Caki2 (cell line): ENCODE measurements at places on chromosomes 2 and 18.

DNA sequence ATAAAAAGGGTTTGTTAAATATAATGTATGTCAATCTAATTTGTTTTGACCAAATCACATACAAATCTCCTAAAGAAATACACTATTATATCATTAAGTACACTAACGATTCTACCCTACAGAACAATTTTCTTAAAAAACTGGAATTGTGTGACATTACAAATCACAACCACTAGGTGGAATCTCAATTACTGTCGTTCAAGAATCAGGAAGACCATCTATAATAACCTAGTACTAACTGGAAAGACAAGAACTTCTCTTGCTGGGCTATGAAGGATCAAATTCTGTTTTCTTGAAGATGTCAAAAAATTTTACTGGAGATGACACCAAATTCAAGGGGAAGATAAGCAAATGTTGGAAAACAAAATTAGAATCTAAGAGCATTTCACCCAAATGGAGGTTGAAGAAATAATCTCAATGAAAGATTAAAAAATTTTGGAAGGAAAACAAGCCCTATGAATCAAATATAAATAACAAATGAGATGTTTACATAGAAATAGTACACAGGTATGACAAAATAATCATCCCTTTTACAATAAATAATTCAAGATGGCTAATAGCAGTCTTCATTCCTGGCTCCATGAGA lies 110.9 kb downstream of the STK39 start:
- peak; percentile 25 for DNase-seq

DNA sequence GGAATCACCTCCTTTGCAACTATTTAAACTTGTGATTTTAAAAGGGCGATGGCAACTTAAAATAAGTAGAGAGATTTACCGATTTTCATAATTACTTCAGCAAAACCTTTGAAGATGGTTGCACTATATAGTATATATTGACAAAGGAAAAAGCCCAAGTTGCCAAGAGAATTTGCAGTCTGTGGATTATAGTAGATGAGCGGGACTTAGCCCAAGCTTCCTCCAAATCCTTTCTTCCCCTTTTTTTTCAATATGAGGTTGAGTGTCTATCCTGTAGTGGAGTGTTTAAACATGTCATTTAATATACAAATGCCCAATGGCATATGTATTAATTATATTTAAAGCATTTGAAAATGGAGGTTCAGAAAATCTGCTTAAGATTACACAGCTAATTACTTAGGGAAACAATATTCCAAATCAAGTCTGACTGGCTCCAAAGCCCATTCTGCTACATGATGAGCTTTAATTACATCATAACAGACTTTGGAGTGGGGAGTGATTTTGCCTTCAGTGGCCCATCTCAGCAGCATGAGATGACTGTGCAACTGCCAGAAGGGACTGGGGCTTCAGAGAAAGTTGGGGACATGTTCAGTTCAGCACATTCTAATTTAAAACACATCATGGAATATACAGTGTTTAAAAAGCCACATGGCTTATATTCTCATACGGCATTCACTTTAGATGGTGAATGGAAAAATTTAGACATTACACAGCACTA lies 73.2 kb downstream of the COL3A1 start:
- no peak for DNase-seq

DNA sequence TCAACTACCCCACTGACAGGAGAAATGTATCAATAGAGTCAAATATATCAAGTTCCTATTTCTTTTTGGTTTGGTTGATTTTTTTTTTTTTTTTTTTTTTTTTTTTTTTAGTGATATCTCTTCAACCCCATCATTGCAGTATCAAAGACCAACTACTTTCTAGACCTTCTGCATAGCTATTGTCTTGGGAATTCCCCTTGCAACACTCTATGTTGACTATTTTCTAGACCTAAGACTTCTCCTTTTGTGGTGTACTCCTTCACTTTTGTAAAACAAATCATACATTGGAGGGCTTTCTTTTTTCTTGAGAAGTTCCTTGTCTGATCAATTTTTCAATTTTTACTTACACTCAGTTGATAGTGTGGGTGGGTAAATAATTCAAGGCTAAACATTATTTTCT lies 46.5 kb upstream of the NR4A2 start:
- no peak for DNase-seq

DNA sequence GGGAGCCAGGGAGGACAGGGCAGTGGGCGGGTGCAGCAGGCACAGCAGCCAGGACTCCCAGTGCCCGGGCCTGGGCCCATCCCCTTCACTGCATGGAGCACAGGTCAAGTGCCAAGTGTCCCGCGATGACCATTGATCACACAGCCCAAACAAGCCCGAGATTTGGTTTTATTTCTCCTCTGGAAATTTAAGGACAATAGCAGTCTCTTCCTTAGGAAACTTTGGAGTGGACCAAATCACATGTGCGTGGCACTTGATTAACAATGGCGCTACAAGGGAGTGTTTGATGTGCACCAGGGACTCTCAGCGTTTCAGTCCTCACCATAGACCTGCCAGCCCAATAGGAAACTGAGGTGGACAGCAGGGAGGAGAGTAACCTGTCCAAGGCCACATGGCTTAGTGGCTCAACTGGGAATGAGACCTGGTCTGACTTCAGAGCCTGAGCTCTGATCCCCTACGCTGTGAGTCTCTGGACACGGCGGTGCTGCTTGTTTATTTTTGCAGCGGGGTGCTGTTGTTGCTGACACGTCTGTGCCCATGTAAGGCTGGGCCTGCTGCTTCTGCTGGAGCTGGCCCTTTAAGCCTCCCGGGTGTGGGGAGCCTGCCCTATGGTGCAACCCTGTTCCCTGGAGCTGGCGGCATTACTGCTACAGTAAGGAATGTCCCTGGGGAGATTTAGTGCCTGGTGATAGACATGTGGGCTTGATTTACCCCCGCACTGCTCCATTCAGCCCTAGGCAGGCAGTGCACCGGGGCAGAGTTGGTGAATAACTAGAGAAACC lies 194.2 kb downstream of the INHBB start:
- no peak for DNase-seq

DNA sequence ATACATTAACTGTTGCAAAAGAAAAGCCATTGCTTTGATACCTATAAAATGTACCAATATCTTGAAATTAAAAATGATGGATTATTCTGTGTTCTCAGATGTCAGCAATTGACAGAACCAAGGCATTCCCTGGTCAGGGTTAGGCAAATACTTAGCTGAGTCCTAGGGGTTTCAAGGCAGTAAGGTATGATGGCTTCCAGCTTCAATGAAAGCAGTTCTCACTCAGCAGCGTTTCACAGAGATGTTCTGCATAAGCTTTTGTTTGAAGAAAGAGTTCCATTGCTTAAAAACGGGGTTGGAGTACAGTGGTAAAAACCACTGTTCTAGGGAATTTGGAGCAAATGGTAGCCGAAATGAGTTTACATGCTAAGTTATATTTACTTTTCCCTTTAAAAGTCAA lies 17.0 kb upstream of the KANSL1L start:
- no peak for DNase-seq

GRCh38 chr2:43078781-43079755 lies 147.3 kb downstream of the ZFP36L2 start:
- DNase-seq: no peak

- no peak for DNase-seq
Observed at GRCh38 chr18:57437766-57438671, 2.8 kb downstream of the ONECUT2 start.

GRCh38 chr2:232491139-232491780 lies 3.6 kb upstream of the ECEL1 start:
- no peak for DNase-seq

DNA sequence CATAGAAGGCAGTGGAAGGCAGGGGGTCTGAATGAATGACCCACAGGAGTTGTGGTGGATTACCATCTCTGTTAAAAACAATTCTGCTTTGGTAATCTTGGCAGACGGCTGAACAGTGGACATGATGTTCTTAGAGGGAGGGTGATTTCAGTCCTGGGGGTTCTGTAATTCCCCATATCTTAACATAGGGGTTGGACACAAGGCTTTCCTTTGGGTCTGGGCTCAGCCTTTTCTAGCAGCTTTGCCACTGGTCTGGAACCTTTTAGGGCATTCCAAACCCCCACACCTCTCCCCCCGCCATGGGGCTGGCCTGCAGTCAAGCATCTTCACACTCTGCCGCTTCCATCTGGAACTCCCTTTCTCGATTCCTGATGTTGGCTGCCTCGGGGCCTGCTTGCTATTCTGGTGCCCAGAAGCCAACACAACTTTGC lies 50.3 kb downstream of the RPL37A start:
- no peak for DNase-seq

GRCh38 chr18:24811950-24812681 lies 351.7 kb downstream of the HRH4 start:
- DNase-seq: no peak

GRCh38 chr2:228067309-228067708 lies 114.2 kb downstream of the SPHKAP start:
- no peak for DNase-seq

DNA sequence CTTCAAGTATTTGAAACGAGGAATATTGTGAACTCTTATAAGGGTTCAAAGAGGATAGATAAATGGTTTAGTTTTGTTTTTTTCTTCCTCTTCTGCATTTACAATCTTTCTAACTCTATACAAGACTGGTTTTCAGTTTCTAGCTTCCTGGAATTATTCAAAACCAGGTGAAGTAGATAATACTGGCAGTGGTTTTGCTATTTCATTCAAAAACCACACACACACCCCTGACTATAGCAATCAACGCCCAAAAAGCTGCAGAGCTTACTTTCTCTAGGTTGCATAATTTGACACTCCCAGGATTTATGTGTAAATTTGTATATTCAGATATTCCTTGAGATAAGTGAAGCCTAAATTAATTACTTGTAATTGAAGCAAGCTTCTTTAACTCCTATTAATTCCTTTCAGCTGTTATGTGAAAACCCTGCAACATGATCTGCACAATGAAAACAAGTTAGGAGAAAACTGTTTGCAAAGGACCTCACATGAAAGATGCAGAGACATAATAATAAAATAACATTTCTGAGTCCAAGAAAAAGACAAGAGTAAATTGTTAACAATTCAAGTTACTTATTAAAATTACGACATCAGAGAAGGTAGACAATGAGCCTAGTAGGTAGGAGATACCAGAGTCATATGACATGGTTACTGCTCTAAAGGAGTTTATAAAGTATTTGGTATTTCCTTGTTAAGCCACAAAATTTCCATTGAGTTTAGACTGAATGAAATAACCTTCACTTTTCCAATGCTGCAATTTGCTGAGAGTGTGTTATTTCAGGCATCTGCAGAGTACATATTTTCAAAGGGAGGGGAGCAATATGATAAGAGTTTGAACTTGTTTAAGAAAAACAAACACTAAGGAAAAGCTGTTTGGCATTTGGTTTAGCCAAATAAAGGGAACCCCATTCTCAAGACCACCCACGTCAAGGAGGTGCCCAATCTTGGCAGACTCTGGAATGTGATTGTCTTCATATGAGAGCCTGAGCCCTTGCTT lies 1.6 kb upstream of the NFE2L2 start:
- DNase-seq: peak; percentile 96

- DNase-seq: no peak
Observed at GRCh38 chr2:78564666-78565065, 460.8 kb upstream of the REG3G start.

DNA sequence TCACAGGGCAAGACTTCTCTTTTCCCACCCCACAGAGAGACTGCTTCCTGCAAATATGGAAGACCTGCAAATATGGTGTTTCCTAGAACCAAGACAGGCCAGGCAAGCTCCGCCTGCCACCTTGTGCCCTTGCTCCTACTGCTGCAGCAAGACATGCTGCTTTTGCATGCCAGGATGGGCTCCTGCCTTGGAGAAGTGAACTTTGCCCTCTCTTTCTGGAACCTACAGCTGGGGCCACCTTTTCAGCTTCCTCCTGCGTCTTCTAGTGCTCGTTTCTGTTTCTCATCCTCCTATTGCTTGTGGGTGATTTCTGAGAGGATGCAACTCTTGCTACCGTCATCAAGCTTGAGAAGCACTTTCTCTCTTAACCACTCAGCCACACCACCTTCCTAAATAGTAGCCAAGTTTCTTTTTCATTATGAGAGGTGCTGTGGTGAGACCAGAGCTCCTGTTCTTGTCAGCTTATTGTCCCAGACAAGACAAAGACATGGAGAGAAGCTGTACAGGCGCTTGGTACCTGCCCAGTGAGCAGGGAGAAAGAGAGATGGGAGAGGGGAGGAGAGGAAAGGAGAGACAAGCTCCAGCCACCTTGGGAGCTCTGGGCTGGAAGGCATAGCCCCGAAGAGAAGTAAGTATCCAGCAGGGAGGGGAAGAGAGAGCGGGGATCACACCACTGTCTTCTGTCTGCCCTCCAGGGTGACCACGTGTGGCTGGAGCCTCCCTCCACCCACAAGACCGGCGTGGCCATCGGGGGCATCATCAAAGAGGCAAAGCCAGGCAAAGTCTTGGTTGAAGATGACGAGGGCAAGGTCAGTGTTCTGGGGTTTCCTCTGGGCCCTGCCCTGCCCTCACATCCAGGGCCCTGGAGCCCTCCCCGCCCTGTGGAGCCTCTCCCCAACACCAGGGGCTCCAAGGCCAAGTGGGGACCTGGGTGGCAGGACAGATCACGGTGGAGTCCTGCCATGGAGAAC lies 28.3 kb downstream of the MYO7B start:
- DNase-seq: no peak

- no peak for DNase-seq
Observed at GRCh38 chr2:106139238-106139935, 54.7 kb downstream of the UXS1 start.

DNA sequence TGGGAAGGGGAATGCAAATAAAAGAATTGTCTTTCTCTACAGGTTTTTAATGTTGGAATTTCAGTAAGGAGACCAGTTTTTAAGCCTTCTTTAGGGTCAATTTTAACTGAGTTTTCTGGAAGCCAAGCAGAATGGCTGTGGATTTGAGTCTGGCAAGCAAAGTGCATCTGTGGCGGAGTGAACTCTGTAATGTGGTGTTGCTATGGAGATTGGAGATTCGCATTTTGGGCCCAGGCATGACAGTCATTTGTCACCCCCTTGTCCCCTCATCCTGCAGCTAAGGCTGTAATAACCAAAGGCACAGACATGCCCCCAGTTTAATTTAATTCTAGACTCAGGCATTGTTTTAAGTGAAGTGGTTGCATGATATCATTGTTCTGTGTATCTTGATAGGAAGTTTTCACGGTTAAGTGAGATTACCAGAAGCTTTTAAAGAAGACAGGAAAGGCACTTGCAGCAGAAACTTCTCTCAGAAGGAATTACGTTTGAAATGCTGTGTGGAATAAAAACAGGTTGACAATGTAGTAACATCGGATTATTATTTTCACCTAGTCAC lies 30.6 kb downstream of the ARMC9 start:
- no peak for DNase-seq

- no peak for DNase-seq
Observed at GRCh38 chr2:37612382-37612781, 59.1 kb downstream of the CDC42EP3 start.

DNA sequence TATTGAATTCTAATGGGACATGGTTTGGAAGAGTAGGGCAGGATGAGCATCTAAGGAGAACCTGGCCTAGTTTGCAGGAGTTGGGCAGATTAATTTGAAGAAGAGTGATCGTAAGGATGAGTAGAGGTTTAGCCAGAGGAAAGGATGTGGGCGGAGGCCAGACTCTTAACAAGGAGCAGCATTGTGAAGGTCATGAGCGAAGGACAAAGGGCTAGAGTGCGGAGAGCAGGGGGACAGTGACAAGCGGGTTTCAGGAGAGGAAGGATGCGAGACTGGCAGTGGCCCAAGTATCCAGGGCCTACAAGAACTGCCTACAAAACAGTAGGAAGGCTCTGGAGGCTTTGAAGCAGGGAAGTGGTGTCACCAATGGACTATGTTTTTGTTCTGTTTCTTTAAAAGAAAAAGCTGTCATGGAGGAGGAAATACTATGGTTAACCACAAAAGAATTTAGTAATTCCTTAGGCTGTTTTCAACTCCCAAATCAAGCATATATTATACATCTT lies 20.1 kb downstream of the SLC66A3 start:
- no peak for DNase-seq
